Mucosa of descending colon (tissue), 3 donors: ENCODE measurements at places on chromosomes 13 and 19. TPM values are rescaled to one million over a fixed set of nuclear protein-coding genes. Genes with fewer than 3 reads are reported as not detected.

GRCh38 chr13:43515531-43515930 lies 271.2 kb downstream of the ENOX1 start:
- no peak for DNase-seq

GRCh38 chr13:103130681-103131210 lies 64.5 kb upstream of the SLC10A2 start:
- DNase-seq, result no peak

DNA sequence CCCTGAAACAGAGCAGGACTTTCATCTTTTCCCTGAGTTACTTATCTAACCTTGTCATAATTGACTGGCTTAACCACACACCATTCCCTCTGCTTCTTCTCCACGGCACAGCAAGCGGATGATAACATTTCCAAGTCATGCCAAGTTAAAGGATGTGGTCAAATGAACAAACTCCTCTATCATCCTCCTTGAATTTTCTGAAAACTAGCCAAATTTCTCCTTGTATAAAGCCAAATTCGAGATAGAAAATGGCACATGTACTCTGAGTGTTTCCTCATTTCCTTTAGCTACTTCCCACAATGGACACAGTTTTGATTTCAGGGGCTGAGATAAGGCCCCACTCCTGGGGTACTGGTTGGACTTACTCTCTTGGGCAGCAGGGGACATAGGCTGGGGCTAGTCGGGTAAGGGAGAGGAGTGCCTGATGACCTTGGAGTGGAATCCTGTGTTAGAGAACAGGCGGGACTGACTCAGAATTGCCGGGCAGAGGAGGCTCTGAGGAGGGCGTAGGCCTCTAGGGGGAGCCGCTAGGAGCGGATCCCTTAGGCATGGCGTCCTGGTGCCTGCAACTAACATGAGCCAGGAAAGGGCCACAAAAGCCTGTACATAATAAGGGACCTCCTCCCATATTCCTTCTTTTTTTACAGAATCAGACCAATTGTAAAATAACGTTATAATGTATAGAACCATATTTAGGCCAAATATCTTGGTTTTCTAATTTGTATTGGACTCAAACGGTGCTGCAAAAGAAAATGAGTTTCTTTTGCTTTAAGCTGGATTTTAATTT lies 20.3 kb upstream of the TMTC4 start:
- peak; percentile 43 for DNase-seq

DNA sequence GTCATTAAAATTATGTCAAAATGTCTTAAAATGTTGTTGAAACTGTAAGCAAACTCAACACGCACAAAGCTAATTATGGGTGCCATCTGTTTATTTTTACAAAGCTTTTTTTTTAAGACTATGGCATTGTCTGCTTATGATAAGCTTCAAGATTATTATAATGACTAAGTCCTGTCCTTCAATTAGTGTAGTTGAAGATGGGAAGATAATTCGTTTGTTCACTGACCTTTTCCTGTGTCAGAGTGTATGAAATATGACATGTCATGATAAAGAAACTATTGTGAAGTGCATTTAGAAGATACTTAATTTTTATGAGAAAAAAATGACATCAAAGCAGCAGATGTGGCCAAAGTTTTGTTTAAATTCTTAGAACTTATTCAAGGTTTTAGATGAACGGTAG lies 211.3 kb downstream of the PCCA start:
- no peak for DNase-seq

GRCh38 chr19:3471954-3472655 lies 8.2 kb downstream of the SMIM24 start:
- DNase-seq, result no peak

Gene STOML3
- total RNA-seq, result 0.52 TPM

- no peak for DNase-seq
Measured at GRCh38 chr13:74230984-74231501, 96.8 kb upstream of the KLF12 start.

- no peak for DNase-seq
Measured at GRCh38 chr13:26015271-26016125, 36.3 kb downstream of the SHISA2 start.
